ENCODE measurements at places on chromosomes 4 and X.

DNA sequence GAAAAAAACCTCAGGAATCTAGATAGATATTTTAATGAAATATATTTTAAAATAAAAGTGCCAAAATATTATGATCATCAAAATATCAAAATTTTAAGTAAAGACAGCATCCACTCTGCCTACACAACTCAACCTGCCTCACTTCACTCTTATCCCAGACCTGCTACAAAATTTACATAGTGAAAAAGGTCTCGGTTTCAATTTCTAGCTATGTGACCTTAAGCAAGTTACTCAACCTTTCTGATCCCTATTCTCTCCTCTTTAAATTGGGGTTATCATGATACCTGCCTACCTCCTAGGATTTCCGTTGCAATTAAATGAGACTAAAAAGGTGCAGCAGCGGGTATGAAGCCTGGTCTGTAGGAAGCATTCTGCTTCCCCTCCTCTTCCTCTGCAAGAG lies 72.9 kb downstream of the FAM114A1 start:
- DNase-seq: no peak

DNA sequence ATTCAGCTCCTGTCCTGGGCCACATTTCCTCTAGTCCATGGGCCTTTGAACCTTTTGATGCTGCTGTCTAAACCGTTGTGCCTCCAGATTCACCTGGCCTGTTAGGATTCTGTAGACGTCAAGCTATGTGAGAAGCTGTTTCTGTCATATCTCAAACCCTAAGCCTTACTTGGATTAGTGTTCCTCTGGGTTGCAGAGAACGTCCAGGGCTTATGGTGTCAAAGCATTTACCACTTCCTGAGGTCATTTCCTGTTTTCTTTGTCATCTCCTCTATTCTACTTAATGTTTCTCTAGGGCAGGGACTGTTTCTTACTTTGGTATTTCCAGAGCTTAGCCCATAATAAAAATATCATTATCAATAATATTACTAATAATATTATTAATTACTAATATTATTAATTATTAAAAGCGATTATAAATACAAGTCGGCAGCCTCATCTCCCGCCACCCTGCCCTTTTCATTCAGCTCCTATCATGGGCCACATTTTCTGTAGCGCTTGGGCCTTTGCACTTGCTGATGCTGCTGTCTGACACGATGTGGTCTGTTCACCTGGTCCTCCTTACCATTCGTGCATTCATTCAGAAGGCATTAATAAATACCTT lies 19.1 kb downstream of the PRIMPOL start:
- no peak for DNase-seq

- DNase-seq: no peak
These were observed 83.7 kb downstream of the FREM3 start for GRCh38 chr4:143616771-143617170.

GRCh38 chr4:4856071-4857000 lies 3.1 kb upstream of the MSX1 start:
- DNase-seq: no peak

DNA sequence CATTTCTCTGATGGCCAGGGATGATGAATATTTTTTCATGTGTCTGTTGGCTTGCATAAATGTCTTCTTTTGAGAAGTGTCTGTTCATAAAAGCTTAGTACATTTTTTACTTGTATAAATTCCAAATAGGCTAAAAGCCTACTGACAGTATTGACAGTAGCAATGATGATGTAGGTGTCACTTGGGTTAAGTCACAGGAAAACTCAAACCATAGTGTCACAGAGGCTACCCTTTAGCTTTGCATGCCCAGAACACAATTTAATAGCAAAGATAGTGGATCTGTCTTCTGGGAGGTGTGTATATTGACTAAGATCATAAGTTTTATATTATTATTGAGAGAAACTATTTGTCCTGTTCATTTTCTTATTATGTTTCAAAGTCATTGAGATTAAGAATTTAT lies 8.1 kb downstream of the RP2 start:
- DNase-seq: no peak

DNA sequence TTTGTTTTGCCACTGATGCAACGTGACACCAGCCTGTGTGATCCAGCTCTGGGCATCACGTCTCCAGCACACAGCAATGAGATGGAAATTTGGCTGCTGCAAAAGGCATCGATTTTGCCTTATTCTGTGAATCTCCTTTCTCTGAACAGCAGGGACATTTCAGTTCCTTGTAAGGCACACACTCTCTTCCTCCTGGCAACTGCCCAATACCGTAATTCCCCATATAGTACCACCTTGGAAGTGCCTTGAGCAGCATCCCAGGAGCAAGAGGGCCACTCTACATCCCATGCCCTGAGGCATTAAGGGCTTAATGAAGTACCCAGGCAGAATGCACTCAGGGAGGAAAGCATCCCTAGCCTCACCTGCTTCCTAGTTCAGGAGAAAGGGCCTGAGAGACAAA lies 10.5 kb upstream of the MAMLD1 start:
- DNase-seq: no peak

- DNase-seq: no peak
These were observed 17.9 kb upstream of the EXOSC9 start for GRCh38 chr4:121783210-121783609.

GRCh38 chr4:107837776-107838618 lies 13.3 kb downstream of the SGMS2 start:
- no peak for DNase-seq

- DNase-seq: no peak
These were observed 28.4 kb upstream of the TADA2B start for GRCh38 chr4:7014815-7015214.

GRCh38 chr4:27048429-27049238 lies 188.0 kb downstream of the STIM2 start:
- no peak for DNase-seq

DNA sequence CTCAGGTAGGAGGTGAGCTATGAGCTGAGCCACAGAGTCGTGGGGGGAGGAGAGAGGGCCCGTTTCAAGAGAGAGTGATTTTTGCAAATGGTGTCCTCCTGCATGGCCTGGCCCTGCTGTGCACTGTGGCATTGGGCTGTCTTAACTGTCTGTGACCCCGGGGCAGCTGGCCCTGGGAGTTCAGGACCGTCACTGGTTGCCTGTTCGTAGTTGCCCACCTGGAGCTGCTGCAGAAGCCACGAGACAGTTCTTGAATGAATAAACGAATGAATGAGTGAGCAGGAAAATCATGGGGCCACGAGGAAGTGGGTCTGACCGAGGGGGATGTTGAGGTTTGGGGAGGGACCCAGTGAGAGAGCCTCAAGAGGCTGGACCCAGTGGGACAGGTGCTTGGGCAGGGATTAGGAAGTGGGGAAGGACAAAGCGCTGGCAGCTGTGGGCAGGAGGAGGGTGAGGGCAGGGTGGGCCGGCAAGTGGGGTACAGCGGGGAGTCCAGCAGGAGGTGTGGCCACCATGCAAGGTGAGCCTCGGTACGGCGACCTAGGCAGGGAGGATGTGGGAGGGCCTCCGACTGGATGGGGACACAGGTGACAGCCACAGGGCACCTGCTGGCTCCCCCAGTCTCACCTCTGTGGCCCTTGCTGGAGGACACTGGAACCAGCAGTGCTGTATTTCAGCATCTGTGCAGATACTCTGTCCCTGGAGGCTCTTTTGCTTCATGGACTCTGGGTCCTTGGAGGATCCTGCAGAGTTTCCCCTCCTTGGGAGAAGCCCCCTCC lies 10.2 kb downstream of the RGS12 start:
- no peak for DNase-seq

DNA sequence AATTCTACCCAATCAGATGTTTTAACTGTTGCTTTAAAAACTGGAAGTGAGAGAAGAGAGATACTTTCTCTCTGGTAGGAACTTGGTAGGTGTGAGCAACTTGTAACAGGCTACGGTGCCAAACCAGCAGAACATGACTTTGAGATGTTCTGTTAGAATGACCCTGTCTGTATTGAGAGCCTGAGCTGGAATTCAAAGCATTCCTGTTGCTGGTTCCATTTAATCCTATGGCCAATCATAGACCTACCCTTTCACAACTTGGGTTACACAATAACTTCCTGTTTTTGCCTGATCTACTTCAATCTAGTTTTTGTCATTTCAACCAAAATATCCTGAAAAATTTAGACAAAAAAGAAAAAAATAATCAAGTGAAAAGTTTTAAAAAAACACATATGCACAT lies 1.7 kb upstream of the PRRG1 start:
- no peak for DNase-seq

DNA sequence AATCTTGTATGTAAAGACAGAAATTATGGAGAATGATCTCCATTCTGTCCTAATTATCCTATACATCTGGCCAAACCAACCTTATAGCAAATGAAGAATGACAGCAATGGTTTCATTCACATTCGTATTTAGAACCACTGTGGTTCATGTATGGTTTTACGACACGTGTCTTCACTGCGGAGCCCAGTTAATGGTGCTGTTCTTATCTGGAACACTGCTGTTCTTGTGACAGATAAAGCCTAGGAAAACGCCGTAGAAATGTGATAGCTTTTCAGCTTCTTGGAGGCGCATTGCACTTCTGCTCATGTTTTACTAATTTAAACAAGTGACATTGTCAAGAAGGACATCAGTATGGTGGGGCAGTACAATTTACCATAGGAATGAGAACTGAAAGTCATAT lies 2266.4 kb upstream of the TENM3 start:
- DNase-seq: no peak

DNA sequence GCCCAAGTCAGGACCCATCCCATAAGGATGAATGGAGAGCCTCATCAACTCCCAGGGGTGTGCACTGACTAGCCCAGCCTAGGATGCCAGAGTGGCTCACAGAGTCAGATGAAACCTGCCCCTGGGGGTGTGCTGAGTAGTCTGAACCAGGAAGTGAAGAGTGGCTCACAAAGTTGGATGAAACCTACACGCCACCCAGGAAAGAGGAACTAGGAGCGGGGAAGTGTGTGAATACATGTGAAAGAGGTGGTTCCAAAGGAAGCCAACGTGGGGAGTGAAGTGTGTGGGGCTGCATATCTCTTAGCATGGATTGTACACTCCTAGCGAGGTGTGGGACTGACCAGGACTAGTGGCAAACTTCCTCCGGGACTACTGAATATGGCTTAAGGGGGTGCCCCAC lies 902.1 kb upstream of the NDST4 start:
- no peak for DNase-seq

GRCh38 chr4:99887837-99888236 lies 6.4 kb downstream of the LAMTOR3 start:
- no peak for DNase-seq

DNA sequence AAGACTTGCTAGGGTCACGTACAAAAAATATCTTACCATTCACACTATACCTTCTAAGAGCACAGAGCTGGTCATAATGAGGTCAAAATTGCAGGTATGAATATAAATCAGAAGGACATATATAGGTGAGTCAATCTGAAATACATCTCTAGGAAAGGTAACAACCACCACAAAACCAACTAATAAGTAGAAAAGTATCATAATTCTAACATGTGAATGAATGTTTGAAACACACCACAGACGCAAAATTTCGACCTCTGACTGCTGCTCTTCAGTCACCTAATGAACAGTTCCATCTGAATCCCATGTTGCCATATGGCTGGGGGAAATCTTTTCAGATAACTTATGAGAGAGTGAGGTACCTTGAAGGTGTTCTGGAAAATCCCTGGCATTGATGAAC lies 22.1 kb downstream of the STAP1 start:
- no peak for DNase-seq

DNA sequence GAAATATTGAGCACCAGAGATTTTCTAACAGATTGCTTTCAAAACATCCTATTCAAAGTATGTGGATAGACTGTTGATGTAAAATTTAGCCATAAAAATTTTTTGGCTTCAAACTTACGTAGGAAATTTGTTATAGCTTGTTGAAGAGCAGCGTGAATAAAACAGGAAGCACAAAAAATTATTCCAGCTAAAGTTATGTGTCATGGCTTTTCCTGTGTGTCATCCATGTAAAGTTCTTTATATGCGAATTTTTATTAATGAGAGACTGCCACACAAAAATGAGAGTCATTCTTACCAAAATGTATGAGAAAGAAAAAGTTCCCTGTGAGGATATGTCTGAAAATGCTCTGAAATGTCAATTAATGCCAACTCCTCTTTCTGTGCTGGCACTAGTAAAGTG lies 19.5 kb downstream of the EPGN start:
- no peak for DNase-seq

GRCh38 chrX:86051741-86052140 lies 4.4 kb upstream of the CHM start:
- no peak for DNase-seq

DNA sequence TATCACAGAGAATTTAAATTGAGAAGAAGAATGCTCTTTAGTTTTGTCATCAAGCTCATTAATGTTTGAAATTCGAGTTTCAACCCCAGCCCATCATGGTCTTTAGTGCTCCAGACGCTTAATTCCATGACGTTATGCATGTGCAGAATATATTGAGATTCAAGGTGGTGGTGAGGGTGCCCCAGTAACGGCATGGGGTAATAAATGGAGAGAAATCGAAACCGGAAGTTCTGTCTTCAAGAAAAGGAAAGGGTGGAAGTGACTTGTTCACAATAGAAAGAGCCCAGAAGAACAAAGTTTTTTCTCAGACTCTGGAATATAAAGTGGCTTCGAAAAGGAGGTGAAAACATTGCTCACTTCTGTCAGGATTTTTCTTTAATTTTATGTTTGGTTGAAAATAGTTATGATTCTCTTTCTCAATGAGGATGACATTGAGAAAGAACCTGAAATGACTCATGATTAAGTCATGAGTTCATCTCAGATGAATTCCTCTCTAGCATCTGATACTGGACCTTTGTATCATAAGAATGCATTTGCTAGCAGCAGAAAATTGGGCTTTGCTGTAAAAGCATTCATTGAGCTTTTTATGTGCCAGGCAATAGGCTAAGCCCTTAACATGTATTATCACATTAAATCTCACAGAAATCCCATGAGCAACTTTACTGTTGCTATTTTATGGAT lies 779 bp upstream of the DDX60L start:
- DNase-seq: no peak

- no peak for DNase-seq
These were observed 24.2 kb upstream of the FAM9C start for GRCh38 chrX:13068651-13069050.

GRCh38 chrX:98956014-98956413 lies 1454.1 kb downstream of the PCDH19 start:
- no peak for DNase-seq

Measured in NCI-H510A (cell line).